ENCODE measurements at places on chromosomes 1 and 21.

DNA sequence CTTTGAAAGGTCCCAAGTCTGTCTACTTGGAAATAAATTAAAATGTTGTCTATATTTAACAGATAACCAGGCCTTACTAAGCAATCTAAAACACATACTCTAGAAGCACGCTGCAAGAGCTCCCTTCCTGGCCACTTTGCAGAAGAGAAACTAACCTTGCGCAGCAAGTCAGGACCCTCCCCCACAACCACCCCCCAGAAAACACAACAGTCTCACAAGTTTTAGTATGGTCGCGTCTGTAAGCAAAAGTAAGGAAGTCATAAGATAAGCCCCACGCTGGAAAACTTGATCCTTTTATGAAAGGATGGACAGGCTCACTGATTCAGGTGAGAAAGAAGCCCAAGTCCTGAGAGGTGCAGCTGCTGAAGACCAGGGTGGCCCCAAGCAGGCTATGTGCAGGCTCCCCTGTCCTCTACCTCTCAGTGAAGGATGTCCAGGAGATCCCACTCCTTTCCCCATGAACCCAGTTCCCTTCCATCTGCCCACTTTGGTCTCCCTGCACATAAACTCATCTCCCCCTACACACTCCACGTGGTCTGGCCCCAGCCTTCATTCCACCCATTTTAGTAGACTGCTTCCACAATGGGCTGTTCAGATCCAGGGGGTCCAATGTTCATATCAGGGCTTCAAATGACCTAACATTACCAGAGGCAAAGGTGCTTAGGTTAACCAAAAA is 23.8 kb downstream of the HIVEP3 start:
- DNase-seq, result no peak

DNA sequence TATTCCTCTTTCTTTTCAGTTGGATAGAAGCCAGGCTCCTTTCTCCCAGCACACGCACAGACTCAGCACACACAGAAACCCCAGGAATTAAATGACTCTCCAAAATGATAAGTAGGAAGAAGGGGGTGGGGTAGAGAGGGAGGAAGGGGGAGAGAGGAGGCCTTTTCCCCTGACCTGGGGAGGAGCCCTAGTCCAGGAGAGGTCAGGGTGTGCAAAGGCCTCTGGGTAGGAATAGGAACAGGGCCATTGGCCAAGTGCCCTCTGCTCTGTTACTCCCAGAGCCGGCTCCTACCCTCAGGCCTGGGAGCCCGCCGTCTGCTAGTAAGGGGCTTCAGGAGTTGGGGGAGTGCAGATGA is 35.6 kb upstream of the PUM1 start:
- DNase-seq, result no peak

DNA sequence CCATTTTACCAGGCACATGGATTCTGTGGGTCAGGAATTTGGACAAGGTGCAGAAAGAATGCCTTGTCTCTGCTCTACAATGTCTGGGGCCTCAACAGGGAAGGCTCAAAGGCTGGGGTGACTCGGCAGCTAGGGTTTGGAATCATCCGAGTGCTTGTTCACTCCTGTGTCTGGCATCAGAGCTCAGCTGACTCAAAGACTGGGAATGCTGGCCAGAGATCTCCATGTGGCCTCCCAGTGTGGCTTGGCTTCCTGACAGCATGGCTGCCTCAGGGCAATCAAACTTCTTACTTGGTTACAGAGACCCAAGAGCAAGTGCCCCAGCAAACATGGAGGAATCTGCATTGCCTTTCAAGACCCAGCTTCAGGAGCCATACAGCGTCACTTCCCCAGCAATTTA is 110.5 kb downstream of the TOMM20 start:
- no peak for DNase-seq

DNA sequence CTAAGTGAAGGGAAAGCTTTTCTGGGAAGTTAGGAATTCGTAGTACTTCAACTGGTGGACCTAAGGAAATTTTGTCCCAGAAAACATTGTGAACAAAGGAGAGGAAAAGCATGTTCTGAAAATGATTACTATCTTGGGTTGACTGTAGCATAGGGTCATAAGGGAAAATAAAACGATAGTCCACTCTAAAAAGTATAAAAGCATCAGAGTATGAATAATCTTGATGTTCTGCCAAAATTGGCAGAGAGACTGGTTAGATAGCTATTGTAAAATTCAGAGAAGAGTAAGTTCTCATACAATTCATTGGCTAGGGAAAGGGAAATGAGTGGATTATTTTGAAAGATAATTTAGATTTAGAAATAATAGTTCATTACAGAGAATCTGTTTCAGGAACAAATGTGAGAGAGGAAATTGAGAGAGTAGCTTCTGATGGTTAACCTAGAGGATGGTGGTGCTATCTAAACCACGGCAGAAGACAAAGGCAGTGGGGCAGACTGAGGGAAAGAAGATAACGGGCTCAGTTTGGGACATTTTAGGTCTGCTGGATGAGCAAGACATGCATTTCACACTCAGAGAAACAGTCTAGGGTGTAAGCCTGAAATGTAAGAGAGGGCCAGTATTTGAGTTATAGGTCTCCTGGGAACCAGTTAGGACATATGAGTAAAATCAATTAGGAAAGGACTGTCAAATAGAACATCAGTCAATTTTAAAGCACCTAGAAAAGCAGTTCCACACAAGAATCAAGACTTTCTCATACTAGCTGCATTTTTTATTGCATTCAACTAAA is 799.3 kb upstream of the CXADR start:
- no peak for DNase-seq

- DNase-seq, result peak; percentile 59
These were observed at the start of gene DIPK1A for GRCh38 chr1:92961131-92961895. DIPK1A (minus strand) TSS chr1:92961462; CDS start chr1:92961429, 33 bp downstream.

DNA sequence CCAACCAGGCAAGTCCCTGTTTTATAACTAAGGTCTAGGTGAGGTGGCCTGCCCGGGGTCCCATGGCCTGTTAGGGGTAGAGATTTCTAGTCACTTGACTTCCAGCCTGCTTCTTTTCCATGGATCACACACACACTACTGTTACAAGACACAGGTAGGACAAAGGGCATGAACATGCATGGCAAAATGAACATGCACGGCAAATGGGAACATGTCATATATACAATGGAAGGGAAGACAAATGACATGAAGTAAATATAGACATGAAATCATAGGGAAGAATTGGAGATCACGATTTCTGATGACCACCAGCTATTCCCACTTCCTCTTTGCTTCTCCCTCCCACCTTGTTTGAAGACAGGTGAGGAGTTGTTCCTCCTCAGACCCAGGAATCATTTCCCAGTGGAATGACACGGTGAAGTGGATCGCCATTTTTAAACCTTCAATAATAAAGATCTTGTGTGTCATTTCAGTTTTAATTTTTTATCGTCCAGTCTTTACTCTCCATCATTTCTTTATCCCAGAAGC is 47.6 kb upstream of the ATF3 start:
- DNase-seq, result no peak

DNA sequence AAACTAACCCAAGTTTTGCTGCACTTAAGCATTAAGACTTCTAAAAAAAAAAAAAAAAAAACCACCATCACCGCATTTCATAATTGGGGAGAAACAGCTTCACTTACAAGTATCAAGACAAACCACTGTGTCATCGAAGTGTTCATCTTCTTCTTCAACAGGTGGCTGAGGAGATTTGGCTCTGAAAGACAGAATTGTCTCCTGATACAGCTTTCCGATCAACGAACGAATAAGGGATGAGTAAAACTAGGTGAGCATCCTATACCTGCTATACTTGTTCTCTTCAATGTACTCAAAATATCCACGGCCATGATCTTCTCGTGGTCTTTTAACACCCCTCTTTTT is 2.0 kb downstream of the HNRNPU start:
- no peak for DNase-seq

- DNase-seq, result no peak
These were observed 14.9 kb downstream of the ETS2 start for GRCh38 chr21:38820471-38821239.

DNA sequence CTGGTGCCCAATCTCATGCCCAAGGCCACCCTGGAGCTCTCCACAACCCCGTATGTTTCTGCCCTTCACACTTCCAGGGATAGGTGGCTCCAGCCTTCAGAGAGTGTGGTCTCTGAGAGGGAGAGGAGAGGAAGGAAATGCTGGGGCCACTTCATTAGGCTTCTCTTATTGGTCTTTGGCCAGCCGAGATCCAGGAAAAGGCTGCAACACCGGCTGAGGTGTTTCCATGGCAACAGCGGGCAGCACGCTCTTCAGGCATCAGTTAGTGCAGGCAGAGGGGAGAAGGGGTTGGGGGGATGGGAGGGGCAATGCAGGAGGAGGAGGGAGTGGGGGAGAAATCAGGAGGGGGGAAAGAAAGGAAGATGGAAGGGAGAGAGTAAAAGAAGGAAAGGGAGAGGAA is 275.1 kb upstream of the GJB5 start:
- no peak for DNase-seq

DNA sequence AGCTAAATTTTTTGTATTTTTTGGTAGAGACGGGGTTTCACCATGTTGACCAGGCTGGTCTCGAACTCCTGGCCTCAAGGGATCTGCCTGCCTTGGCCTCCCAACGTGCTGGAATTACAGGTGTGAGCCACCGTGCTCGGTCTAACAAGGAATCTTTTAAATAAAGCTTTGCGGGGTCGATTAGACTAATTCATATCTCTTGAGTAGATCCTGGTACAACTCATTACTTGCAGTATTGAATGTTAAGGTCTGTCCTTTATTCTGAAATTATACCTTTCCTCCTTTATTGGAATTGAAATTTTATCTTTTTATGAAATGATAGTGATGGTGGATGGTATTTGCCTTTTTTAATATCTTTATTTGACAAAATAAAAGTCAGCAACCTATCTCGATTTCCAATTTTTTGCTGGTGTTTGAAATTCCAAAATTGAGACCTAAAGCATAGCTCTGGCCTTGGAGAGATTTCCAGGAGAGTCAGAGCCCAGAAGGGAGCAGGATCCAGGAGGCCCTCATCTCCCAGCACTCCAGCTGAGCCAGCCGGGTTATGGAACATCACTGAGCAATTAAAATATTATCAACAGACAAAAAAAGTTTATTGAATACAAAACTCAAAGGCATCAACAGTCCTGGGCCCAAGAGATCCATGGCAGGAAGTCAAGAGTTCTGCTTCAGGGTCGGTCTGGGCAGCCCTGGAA is 4.7 kb downstream of the S100A2 start:
- no peak for DNase-seq

DNA sequence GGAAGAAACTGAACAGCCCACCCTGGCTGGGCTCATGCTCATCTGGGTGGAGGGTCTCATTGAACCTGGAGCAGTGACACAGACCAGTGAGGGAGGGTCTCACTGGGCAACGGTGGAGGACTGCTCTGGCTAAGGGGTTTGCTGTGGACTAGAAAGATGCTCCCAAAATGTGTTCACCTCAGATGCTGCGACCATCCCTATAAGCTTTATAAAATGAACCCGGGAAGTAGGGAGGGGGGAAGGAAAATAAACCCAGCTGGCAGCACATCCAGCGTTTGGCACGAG is 34.5 kb upstream of the LBR start:
- DNase-seq, result no peak

DNA sequence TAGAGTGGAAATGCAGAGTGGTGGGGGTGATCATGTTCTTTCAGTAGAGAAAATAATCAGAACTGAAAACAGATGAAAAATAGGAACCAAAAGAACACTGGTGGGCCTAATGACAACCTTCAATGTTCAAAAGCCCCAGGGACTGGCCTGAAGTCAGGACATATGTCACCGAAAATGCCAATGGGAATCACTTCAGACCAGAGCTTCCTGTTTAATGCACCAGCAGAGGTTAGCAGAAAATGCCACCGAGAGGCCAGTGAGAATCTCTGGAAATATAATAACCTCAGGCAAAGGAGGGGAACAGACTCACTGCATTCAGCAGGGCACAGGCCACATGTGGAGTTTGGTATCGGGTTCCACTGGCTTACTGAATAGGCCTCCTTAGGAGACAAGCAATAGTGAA is 15.9 kb upstream of the CD58 start:
- no peak for DNase-seq

- no peak for DNase-seq
These were observed 58.6 kb upstream of the NTPCR start for GRCh38 chr1:232891656-232892317.
